SK-MEL-5 (cell line): ENCODE measurements at places on chromosomes 1 and 21. TPM values are rescaled to one million over a fixed set of nuclear protein-coding genes. Genes with fewer than 3 reads are reported as not detected.

The SPRR2G gene
- not detected in 2 replicates for total RNA-seq

The KRTAP10-8 gene
- not detected in 2 replicates for total RNA-seq

The ARHGEF19 gene
- total RNA-seq, result 1.6 and 2.6 TPM in 2 replicates

The APOBEC4 gene
- not detected in 2 replicates for total RNA-seq

The LCK gene
- total RNA-seq, result not detected in 2 replicates

The PDZK1 gene
- total RNA-seq, result 0.50 and 0.77 TPM in 2 replicates

The DCST2 gene
- total RNA-seq, result 0.18 TPM in 1 of 2 replicates, not detected in the other

The AK4 gene
- total RNA-seq, result 22.9 and 23.7 TPM in 2 replicates

The TSPEAR gene
- total RNA-seq, result not detected in 2 replicates

The LCE1E gene
- total RNA-seq, result not detected in 2 replicates

The GART gene
- 90.1 and 95.7 TPM in 2 replicates for total RNA-seq

The CCDC185 gene
- not detected in 2 replicates for total RNA-seq

The CR2 gene
- total RNA-seq, result not detected in 2 replicates

The TRPM2 gene
- total RNA-seq, result 0.21 and 0.37 TPM in 2 replicates

The RNF220 gene
- 60.9 and 68.8 TPM in 2 replicates for total RNA-seq

The TCHH gene
- total RNA-seq, result 0.05 and 0.27 TPM in 2 replicates

The KRTAP13-2 gene
- total RNA-seq, result not detected in 2 replicates
